ENCODE measurements at places on chromosomes 16 and 17.

- DNase-seq = no peak
Observed at GRCh38 chr17:6061290-6061689, 8.9 kb upstream of the WSCD1 start.

GRCh38 chr17:37088459-37088858 lies 139.7 kb downstream of the AATF start:
- DNase-seq = no peak

DNA sequence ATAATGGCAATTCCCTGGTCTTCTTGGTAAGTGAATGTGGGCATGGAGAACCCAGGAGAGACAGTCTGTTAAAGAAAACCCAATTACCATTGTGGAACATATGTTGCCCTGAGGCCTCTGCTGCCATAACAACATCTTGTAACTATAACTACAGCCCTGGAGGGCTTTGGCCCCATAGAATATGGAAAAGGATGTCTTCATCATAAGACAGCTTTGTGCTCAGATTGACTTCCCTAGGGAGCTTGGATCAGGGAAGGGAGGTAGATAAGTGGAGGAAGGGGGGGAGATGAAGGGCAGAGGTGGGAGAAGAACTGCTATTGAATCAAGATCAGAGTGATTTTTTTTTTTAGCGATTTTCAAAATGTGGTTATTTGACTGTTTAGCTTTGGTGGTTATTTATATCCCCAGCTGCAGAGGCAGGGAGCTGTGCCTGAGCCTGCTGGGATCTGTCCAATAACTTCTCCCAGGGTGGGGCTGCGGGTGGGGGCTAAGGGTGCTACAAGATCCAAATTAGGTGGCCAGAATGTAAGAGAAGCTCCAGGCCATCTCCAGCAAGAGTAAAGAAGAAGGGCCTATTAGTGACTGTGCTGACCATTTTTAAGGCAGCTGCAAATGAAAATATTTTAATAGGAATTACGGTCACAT lies 5.3 kb upstream of the KAT7 start:
- no peak for DNase-seq

DNA sequence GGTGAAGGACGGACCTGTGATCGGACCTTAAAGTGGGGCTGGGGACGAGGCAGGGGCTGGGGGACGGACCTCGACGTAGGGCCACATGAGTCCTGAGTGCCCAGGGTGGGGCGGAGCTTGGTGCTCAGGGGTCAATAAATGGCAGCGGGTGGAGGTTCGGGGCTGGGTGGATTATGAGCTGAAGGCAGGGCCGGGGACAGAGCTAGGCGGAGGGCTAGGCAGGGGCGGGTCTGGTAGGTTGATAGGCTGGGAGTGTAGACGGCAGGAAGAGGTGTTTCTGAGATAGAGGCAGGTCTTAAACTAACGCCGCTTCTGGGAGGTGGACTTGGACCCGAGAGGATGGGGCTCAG lies 733 bp downstream of the CHRNB1 start:
- no peak for DNase-seq

- DNase-seq = no peak
Observed at GRCh38 chr16:76535-77272, 1.3 kb upstream of the MPG start.

GRCh38 chr16:9978160-9978725 lies 204.0 kb downstream of the GRIN2A start:
- no peak for DNase-seq

GRCh38 chr17:5122586-5123342 lies 6.9 kb downstream of the USP6 start:
- no peak for DNase-seq

GRCh38 chr17:67121316-67121891 lies 77.0 kb downstream of the CACNG1 start:
- DNase-seq = no peak

- no peak for DNase-seq
Observed at GRCh38 chr16:86730086-86730485, 151.7 kb downstream of the FOXL1 start.

GRCh38 chr17:48928876-48929811 lies 15.5 kb downstream of the SNF8 start:
- no peak for DNase-seq
